ENCODE measurements at places on chromosomes 3 and 15.

DNA sequence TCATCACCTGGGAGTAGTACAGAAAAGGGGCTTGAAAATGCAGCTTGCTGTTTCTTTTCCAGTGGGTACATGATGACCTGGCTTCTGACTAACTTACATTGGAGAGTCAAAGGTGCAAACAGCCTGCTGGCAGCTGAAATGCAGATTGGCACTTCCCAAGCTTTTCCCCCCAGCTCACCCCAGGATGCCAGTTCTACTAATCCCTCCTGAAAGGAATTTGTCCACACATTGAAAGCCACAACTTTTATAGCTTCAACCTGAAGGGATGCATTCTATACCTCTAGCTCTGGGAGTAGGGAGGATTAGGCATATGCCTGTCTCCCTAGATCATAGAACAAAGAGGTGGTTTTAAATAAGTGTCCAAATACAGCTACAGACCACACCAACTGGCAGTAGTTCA lies 281.7 kb downstream of the EFHB start:
- DNase-seq: no peak

- no peak for DNase-seq
Observed at GRCh38 chr3:190040145-190040544, 80.6 kb downstream of the P3H2 start.

- no peak for DNase-seq
Observed at GRCh38 chr15:81786776-81787175, 259.0 kb downstream of the MEX3B start.

- no peak for DNase-seq
Observed at GRCh38 chr3:158102242-158103080, 3.8 kb downstream of the SHOX2 start.

DNA sequence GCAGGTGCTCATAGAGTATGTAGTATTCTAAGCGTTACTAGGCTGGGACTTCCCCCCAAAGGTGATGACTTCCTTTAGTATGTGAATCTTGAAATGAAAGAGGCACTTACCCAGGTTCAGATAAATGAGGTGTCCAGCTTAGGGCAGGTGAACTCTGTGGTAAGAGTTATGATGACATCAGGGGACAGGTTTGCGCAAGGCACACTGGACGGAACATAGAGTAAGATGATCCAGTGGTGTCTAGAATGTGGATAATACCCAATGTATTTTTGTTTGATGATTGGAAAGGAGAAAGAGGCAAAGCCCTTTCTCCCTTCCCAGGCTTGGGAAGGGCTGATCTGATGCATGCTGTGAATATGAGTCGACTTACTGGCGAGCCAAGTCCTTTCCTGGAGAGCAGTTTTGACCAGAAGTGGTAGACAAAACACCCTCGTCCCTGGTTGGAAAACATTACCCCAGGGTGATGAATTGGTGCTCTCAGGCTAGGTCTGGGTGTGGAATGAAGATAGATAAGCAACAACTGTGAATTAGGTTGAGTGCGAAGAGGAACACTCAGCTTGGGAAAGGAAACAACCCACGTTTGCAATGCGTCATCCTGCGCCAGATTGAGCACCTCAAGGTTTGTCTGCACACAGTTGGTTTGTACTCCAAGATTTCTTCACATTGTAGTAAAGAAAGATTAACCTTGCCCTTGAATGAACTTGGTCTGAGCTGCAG lies 124.2 kb downstream of the GHSR start:
- DNase-seq: no peak

DNA sequence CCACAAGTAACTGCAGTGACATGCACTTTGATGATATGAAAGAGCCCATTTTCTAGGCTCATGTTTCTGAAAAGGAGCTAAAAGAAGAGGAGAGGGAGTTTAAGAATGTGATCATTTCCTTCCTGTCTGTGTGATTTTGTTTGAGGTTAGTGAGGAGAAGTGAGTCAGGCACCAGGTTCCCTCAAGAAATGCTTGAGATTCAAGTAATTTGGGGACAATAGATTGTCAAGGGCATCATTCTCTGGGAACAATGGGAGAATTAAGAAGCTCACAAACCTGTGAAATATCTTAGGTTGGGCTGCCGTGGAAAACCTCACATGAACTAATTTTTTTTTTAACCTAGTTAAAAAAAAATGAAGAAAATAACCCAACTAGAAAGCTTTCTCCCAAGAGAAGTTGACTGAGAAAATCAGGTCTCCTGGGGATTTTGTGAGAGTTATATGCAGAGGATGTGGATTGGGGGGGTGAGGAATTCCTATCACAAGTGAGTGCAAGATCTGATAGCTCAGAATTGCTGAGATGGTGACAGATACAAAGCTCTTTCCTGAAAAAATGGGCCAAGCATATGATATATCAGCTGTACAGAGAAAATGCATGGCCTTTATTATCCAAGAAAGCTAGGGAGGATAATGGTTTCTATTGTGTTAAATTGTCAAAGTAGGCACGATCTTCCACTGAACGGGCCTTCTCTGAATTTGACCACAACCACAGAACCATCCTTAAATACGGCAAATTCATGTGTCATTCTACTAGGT lies 203.3 kb downstream of the FEZF2 start:
- no peak for DNase-seq

DNA sequence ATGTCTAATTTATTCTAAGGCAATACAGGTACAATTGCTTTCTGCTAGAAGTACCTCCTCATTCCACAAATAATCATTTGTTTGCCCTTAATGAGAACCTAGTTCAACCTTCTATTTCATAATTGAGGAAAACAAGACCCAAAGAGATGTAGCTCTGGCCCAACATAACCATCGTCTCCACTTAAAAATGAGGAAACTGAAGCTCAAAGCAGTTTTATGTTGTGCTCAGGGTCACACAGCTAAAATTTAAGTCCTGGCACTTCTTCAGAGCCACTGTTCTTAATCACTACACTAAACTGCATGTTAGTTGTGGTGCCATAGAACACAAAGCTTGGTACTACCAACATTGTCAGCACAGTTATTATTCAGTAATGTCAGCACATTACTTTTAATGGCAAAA lies 108.0 kb downstream of the SERPINI1 start:
- no peak for DNase-seq

All from stimulated activated CD4-positive, alpha-beta T cell treated with anti-CD3 and anti-CD28 coated beads, TNF-alpha, amount 100 ng/mL, for 1 hour (primary cell).